ENCODE measurements at places on chromosomes 11 and 22.

DNA sequence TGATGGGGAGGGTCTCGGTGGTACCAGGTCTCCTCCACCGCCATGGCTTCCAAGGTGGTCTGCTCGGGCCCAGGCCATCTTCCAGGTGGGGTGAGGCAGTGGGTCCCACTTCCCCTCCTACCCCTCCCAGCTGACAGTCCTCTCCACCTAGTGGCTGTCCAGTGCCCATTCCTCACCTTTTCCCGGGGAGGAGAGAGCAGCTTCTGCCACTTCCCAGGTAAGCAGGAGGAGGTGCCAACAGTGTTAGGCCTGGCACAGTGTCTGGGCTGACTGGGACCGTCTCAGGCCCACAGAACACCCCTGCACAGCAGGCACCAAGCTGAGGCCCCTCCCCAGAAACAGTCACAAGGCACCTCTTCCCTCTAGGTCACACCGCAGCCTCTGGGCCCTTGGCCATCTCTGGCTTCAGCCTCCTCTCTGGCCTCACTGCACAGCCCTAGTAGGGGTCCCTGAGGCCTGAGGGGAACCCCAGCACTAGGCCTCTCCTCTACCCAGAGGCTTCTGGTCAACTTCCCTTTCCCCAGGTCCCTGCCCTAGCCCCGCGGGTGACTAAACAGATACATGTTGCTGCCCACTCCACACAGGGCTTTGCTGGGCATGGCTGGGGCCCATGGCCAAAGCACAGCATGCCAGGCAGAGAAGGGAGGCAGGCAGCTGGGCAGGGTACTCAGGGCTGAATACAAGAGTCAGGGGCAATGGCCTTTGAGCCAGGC is 2.3 kb upstream of the ANKRD13D start:
- DNase-seq = no peak

DNA sequence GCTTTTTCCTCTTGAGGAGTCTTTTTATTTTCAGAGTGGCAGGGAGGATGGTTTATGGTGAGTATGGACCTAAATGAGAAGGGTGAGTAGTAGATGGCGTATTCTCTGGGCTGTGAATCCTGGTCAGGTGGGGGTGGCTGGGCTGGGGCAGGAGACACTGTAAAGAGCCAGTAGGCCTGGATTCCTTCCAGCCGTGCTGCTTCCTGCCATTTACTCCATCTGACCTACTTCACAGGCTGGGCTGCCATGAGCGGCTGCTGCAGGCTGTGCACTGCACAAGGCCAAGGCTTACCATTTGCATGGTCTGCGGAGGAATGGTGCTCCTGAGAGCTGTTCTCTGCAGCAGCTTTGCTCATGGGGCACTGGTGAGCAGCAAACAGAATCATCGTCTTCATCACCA is 297.6 kb downstream of the KIRREL3 start:
- DNase-seq = no peak

DNA sequence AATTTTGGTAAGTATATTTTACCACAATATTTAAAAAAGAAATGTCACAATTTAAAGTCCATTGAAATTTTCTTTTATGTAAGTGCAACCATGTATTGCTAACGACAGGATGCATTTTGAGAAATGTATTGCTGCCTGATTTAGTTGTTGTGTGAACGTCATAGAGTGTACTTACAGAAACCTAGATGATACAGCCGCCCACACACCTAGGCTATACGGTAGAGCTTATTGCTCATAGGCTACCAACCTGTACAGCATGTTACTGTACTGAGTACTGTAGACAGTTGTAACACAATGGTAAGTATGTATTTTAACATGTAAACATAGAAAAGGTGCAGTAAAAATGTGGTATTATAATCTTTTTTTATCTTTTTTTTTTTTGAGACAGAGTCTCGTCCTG is 48.1 kb downstream of the CBL start:
- DNase-seq = no peak

GRCh38 chr11:93329936-93330445 is 551 bp upstream of the DEUP1 start:
- no peak for DNase-seq

GRCh38 chr11:92769112-92769511 is 200.3 kb upstream of the MTNR1B start:
- DNase-seq = no peak

- DNase-seq = no peak
Observed at GRCh38 chr11:11607772-11608171, 14.0 kb downstream of the GALNT18 start.

DNA sequence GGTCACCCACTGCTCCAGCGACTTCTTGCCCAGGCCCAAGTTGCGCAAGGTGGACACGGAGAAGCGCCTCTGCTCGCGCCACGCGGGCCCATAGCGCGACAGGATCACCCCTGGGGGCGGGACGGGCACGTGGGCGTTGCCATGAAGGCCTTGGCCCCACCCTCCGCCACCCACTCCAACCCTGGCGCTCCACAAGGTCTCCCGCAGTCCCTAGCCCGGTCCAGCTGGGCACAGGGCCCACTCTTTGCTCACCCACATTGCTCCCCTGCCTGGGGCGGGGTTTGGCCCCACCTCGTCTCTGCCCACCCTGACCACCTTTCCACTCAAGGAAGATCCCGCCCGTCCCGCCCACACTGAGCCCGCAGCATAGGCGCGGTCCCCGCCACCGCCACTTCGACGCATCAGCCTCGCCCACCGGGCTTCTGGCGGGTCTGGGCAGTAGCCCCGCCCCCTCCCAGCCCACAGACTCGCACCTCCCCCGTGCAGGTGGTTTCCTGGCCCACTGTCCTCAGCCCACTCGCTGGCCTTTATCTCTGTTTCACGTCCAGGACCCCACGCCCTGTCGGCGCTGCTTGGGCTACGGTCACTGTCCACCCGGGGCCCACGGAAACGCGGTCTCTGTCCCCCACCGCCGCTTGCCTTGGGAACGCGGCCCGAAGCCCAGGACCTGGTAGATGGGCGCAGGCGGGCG is 12.3 kb upstream of the CYP2D6 start:
- no peak for DNase-seq

GRCh38 chr11:95734009-95734572 is 55.5 kb downstream of the FAM76B start:
- DNase-seq = no peak

DNA sequence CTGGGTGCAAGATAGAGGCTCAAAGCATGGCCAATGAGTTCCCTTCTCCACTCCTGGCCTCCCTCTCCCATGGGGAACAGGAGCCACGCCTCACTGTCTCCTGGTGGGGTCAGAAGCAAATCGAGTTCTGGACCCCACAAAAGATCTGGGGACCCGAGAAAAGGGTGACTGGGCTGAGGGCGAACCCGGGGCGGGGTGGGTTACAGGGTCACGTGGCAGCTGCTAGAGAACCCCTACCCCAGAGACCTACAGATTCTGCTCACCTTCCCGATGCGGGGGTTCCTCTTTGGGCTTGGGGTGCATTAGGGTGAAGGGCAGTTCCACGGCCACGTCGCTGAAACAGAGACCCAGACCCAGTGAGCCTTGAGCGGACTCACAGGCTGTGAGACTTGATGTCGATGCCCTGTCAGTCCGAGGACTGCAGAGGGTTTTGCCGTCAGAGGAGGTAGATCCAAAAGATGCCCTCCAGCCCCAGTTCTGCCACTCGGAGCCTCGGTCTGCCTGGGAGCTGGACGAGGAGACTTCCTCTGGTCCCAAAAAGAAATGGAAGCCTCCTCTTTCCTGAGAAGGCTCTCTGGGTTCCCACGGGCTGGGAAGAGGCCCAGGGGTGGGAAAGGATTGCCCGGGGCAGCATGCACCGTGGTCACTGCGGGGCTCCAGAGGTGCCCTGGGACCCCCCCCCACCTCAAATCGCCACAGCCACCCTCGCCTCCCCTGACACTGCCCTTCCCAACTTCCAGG is 28.2 kb downstream of the TPBGL start:
- no peak for DNase-seq

DNA sequence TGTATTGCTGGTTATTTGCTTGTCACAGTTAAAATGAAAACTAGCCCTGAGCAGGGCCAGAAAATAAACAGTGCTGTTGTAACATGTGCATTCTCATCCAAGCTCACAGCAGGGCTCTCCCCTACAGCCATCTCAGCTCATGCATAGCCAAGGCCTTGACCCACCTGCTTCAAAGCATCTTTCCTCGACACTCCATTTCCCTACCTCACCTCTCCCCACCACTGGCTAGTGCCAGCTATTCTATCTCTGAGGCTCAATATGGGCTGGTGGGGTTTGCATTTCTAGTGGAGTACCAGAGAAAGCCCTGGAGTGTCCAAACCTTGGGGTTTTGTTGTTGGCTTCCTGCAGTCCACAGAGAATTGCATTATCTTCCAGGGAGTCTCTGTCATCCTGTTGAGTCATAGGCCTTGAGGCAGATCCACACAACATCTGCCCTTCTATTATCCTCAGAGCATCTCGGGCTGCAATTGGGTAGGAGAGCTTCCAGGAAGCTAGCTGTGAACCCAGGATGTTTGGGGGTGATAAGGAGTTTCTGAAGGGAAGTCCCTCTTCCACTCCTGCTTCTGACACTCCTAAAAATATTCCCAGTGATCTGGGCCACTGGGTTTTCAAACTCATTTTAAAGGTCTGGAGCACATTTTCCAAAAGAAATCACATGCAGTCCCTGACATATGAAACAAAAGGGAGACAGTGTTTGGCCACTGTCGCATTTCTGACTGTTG is 36.1 kb upstream of the AMOTL1 start:
- DNase-seq = no peak
